ENCODE measurements at places on chromosomes 1 and 21.

DNA sequence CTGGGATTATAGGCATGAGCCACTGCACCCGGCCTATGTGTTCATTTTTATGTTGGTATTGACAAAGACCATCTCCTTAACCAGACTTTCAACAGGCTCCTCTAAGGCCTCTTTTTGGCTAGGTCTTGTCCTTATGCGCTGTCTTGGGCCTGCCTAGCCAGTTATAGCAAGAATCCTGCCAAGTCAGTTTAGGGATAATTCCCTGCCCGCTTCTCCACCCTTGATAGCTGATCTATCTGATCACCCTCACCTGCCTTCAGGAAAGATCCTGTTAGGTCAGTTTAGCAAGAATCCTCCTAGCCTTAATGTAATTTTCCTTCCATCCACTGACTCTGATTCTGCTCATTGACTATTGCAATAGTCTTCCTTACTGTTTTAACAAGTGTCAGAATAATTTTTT, 2.4 kb upstream of the B4GALT3 start:
- DNase-seq: no peak

- no peak for DNase-seq
Observed at GRCh38 chr1:109242387-109242786, 7.0 kb upstream of the CELSR2 start.

DNA sequence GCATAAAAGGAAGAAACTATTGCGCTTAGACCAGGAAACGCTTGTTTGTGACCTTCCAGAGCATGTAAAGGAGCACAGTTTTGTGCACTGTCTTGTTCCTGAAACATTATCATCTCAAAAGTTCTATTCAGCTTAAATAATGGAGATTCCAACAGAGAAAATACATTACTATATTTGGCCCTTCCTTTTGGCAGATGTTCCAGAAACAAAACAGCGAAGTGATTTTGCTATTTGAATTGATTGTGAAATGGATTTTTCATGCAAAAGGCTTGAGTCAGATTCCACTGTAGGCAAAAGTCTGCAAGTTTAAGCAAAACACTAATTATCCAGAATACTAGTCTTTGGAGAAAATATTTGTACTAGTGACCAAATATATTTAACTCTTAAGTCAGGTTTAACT, 80.3 kb upstream of the PTBP2 start:
- DNase-seq: no peak

- no peak for DNase-seq
Observed at GRCh38 chr1:20987831-20988825, 188.6 kb downstream of the EIF4G3 start.

- no peak for DNase-seq
Observed at GRCh38 chr1:84159533-84160240, 15.6 kb downstream of the PRKACB start.

DNA sequence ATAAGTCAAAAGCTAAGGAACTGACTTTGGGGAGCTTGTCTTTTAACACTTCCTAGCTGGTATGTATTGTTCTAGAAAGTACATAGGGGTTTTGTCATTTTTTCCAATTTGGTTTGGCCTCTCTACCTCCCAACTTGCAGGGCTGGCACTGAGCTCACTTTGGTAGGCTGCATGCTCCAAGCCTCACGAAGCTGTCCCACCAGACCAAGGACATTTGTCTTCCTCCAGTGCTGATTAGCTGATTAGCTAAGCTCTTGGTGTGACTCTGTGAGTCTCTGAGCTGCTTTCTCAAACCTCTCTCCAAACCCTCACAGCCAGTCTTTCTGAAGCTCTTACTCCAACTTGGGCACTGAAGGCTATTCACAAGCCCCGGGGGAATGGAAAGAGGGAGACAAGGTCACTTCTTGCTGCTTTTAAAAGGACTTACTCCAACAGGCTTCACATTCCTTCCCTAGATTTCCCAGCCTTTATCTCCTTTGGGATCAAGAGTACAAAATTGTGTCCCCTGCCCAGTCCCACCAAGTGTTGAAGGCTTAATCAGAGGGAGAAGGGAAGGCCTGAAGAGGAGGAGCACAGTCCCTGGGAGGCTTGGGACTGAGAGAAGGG, 893 bp upstream of the CFAP45 start:
- DNase-seq: no peak

DNA sequence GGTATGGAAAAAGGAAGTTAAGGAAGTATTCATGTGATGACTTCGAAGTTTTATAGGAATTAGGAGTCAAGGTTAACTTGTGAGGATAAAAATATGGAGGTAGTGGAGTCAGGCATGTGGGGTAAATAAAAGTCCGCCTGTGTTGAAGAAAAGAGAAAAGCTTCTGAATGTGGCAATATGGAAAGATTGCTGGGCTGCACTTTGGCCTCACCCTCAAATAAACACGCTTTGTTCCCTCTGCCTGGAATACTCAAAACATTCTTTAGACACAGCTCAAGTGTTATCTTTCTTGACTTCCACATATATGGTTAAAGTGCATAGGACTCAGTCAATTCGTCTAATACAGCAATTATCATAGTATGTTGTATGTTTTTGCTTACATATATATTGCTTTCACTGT, 137.7 kb downstream of the PLA2G4A start:
- no peak for DNase-seq

GRCh38 chr1:119703666-119704450, 7.9 kb upstream of the PHGDH start:
- DNase-seq: no peak

DNA sequence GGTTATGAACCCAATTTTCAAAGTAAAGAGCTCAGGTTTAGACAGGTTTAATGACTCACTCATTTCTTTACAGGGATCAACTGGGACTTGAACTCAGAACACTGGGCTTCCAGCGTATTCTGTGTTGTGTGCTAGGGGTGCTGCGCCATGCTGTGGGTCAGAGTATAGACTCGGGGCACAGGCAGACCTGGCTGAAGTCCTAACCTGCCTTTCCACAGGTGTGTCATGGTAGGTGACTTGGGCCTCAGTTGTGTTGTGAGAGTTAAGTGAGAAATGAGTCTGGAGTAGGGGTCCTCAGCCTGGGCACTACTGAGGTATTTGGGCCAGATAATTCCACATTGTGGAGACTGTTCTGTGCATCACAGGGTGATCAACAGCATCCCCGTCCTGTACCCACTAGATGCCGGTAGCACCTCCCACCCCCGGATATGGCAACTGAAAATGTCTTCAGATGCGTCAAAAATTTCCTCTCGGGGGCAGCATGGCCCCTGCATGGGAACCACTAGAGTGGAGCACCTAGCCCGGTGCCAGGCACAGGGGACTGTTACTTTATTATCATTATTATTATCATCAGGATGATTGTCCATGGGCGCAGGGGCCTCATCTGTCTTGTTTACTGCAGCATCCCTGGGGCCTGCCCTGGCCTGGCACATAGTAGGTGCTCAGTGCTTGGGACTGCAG, 575.5 kb downstream of the PTPRU start:
- no peak for DNase-seq

DNA sequence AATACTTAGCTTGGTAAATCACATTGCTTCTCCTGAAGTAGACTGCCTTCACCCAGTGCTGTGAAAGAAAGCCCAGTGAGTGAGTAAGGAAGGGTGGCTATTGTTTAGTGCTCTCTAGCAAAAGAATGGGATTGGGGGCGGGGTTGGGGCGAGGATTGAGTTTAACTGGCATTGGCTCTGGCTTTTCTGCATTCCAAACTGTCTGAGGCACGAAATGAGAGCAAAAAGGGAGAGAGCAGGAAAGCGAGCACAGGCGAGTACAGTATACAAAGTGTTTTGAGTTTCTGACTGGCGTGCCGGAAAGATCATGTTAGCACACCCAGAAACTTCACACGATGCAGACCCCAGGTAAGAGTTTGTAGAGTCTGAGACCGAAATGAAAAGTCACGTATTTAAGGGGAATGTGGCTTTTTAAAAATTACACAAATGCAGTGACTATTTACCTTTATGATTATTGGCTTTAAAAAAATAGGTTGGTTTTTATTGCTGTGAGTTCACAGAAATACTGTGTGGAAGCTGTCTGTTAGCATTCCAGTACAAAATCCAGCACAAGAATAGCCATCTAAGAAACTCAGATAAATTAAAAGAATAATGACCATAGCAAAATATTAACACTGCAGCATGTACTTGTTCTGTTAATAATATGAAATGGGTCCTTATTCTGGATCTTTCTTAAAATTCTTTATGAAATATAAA, 155.4 kb downstream of the CLEC20A start:
- DNase-seq: peak; percentile 70

DNA sequence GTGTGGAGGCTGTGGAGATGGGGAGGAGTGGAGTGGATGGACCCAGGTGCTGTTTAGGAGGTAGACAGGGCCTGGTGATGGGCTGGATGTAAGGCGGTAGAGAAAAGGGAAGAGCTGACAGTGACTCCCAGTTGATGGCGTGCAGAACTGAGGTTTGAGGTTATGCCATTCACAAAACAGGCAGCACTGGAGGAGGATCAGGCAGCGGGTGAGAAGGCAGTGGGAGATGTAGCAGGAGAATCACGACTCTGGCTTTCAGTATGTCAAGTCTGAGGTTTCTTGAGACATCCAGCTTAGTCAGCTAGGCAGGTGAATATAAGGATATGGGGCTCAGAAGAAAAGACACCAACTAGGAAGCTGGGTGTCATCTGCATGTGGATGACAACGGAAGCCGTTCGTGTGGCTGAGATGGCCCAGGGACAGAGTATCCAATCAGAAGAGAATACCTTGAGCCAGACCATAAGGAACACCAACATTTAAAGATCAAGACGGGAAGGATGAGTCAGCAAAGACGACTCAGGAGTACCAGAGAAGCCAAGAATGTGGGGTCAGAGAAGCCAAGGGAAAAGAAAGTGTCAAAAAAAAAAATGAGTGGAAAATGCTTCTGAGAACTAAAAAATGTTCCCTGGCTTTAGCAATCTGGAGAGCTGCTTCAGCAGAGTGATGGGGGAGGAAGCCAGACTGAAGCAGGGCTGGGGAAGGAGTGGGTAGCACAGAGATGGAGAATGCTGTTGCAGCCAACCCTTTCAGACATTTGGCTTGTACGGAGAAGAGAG, 15.2 kb downstream of the LRRN2 start:
- no peak for DNase-seq

GRCh38 chr1:89022167-89022959, at the start of gene GBP3:
GBP3 (minus strand) TSS chr1:89022866; CDS start chr1:89020721, 2,145 bp downstream.
- no peak for DNase-seq

- no peak for DNase-seq
Observed at GRCh38 chr1:113451710-113452109, 61.4 kb downstream of the MAGI3 start.

DNA sequence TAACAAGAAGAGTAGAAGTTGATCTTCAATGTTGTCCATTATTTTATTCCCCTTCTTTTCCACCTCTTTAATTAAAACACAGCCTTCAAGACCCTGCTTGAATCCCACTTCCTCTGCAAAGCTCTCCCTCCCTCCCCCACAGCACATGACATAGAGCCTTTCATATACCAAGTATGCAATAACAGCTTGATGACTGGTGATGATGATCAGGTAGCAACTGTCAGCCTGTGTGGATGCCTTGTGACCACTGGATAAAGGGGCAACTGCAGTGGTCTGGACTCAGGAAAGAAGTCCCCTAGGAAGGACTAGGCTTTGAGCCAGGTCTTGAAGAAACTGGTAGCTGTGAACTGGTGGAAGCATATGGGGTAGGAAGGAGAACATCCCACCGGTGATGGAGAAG, 53.8 kb upstream of the PRDX6 start:
- DNase-seq: no peak

- DNase-seq: no peak
Observed at GRCh38 chr1:45348609-45348965, 8.3 kb upstream of the MUTYH start.

DNA sequence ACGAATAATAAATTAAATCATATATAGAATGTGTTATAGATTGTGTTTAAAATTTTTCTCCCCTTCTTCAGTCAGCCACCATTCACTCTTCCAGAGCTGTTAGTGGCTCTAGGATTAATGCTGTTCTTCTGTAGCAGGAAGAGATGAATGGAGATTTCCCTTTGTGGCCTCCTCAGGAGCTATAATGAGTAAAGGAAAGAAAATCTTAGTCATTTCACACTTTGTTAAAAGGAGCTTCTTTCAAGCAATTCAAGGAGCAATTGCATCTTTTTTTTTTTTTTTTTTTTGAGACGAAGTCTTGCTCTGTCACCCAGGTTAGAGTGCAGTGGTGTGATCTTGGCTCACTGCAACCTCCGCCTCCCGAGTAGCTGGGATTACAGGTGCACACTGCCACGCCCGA, 23.7 kb upstream of the TMCO2 start:
- no peak for DNase-seq

DNA sequence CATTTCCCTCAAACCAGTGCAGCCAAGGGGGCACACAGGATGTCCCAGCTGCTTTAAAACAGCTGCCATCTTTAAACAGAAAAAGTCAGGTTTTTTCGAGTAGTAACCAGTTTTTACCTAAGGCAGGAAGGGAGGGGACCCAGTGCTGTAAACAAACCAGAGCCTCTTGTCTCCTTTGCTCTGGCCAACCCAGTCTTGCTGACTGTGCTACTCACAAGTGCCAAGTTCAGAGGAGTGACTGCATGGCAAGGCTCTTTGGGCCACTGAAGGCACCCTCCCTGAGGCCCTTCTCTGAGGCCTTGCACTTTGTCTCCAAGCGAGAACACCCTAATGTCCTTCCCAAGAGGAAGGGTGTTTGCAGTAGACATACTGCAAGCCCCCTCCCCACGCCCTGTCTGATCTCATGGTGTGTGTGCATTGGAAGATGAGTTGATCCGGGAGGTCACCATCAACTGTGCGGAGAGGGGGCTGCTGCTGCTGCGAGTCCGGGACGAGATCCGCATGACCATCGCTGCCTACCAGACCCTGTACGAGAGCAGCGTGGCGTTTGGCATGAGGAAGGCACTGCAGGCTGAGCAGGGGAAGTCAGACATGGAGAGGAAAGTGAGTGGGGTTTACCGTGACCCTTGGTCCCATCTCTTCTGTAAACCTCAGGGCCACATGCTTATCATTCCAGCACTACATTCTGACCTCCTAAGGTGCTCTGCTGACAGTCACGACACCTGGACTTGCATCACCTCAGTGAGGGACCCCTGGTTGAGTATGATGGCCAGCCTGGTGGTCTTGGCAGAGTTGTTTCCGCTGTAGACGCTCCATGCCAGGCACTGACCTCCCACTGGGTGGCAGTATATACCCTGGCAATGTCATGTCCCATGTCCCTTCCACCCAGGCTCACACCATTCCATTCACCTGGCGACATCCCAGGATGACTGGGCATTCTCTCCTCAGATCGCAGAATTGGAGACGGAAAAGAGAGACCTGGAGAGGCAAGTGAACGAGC, 4.7 kb downstream of the DNALI1 start:
- no peak for DNase-seq

GRCh38 chr21:8991088-8991907, 1530.1 kb upstream of the TPTE start:
- no peak for DNase-seq

- peak; percentile 40 for DNase-seq
Observed at GRCh38 chr1:238951809-238952208, 434.6 kb upstream of the CHRM3 start.

DNA sequence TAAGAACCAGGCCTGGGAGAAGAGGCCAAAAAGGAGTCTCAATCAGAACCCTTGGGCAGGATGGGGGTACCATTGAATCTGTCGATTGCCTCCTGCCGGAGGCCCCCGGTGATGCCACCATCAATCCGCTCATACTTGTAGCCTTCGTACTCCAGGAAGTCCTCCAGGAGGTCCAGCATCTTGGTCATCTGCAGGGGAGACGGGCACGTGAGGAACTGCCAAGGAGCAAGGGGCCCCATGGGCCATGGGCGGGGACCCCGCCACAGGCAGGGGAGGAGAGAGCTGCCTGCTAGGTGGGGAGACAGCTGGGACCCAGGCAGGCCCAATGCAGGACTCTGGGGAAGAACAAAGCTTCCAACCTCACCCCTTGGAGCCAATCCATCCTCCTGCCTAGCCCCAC, 48.6 kb downstream of the CHD5 start:
- DNase-seq: no peak

- DNase-seq: peak; percentile 42
Observed at GRCh38 chr1:164578479-164579200, 19.7 kb downstream of the PBX1 start.

GRCh38 chr21:27570306-27570868, 603.5 kb upstream of the ADAMTS5 start:
- peak; percentile 16 for DNase-seq
